ENCODE measurements at places on chromosomes 5 and 9.

GRCh38 chr5:174348311-174348981 is 302.9 kb downstream of the NSG2 start:
- no peak for DNase-seq

- no peak for DNase-seq
Observed at GRCh38 chr9:81556923-81557322, 132.4 kb downstream of the TLE1 start.

DNA sequence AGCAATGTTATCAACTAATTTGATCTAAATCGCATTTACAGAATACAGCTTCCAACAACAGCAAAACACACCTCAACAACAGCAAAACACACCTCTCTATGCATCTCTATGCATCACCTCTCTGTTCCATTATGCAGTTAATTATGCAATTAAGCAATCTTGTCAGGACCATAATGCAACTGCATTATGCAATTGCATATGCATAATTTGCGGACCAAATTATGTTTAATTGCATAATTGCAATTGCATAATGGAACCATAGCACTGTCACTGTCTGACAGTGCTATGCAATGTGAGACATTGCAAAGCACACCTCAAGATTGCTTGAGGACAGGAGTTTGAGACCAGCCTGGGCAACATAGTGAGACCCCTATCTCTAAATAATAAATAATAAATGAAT is 80.4 kb upstream of the PRSS3 start:
- no peak for DNase-seq

GRCh38 chr5:76165711-76166374 is 82.7 kb downstream of the SV2C start:
- no peak for DNase-seq

GRCh38 chr5:147930769-147931168 is 24.4 kb upstream of the C5orf46 start:
- DNase-seq: no peak

- DNase-seq: no peak
Observed at GRCh38 chr5:44663991-44664710, 144.6 kb upstream of the MRPS30 start.

DNA sequence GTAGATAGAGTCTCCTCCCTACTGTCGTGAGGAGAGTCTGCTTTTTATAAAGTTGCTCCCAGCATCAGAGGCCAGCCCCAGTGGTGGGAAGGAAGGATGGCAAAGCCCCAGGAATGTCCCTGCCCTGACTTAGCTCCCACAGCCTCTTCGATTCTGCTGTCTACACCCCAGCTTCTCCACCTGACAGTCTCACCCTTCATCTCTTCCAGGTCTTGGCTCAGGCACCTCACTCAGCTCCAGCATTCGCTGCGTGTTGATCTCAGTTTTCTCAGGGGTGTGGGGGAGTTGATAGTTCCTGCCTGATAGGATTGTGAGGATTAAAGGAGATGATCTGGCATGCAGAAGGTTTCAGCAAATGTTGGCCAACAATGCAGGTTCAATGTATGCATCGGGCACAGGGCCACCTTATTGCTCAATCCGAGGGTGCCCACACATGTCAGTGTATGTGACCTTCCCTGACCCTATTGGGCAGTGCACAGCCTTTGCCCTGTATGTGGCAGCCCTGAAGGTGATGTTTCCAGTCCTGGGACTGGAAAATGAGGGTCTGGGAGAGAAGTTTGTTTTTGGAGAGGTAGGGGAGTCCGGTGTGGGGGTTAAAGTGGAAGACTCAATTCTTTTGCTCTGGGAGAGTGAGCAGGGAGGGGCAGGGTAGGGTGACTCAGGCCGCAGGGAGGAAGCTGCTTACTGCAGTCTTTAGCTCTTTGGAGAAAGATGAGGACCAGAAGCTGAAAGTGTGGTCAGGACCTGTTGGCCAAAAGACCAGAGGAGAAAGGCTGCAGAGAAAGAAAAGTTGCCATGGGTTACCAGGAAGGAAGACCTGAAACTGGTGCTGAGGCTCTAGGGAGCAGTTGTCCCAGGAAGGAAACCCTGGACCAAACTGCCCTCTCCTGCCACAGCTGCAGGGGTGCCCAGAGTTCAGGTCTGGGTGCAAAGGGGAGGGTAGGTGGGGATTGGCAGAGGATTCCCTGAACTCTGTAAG is 153.2 kb downstream of the MACROH2A1 start:
- DNase-seq: no peak

GRCh38 chr5:3825531-3826451 is 230.2 kb downstream of the IRX1 start:
- DNase-seq: no peak

DNA sequence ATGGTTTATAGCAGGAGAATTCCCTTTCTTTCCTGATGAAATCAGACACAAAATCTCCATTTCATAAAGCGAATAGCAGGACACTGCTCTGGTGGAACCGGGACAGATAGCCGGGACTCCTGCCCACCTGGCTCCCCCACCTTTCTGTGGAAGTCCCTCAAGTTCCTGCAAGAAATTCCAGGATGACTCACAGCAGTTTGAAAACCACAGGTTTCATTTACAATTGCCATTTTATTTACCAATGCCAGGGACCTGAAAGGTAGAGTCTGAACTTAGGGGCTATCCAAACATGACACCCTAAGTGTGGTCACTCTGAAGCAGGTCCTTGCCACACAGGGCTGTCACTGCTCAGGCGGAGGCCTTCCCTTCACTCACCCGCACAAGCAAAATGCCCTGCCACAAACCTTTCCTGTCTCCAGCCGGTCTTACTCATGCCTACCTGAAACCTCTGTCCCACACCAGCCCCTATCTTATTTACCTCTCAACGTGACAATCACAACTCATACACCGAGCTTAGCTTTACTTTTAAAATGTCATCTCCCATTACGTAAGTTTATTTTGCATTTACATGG is 63.3 kb upstream of the TAF1L start:
- DNase-seq: no peak

- no peak for DNase-seq
Observed at GRCh38 chr5:179289756-179290385, 55.4 kb downstream of the ADAMTS2 start.

DNA sequence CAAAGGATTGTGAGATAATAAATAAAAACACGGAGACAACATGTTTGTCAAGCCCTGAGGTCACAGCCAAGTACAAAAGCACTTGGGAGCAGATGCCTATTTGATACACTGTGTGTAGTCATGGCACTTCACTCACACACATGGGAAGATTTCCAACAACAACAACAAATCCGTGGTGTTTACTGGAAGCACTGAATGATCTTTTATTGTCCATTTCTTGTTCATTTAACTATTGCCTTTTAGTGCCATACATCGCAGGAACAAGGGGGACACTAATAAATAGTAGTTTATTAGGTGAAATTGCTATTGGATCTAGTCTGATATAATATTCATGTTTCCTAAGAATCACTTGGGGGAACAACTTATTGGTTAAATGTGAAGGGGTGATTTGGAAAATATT is 20.4 kb upstream of the GDNF start:
- DNase-seq: no peak

GRCh38 chr9:125999504-125999881 is 252.3 kb downstream of the PBX3 start:
- no peak for DNase-seq

All from stimulated activated effector memory CD8-positive, alpha-beta T cell treated with anti-CD3 and anti-CD28 coated beads, Interleukin-12 subunit alpha, Interleukin-12 subunit beta, amount 100 ng/mL, for 72 hours (primary cell).